Transverse colon (tissue), 4 donors: ENCODE measurements at places on chromosomes 4 and X. TPM values are rescaled to one million over a fixed set of nuclear protein-coding genes. Genes with fewer than 3 reads are reported as not detected.

STPG2 gene
- total RNA-seq, result 1.2 TPM

NPY5R gene
- 0.82 TPM for total RNA-seq

SPARCL1 gene
- total RNA-seq, result 228 TPM

DNA sequence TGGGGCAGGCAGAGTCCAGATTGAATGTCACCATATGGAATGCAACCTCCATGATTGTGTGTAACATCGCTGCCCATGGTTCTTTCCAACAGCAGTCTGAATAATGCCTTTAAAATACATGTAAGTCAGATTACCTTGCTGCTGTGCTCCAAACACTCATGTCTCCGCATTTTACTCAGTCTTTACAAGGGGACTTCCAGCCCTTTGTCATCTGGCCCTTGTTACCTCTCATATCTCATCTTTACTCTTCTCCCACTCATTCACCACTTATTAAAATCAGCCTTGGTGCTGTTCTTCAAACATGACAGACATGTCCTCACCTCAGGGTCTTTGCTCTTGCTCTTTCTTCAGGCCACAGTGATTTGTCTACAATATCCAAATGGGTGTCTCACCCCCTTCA is 200.4 kb upstream of the GYPA start:
- DNase-seq, result no peak

DNA sequence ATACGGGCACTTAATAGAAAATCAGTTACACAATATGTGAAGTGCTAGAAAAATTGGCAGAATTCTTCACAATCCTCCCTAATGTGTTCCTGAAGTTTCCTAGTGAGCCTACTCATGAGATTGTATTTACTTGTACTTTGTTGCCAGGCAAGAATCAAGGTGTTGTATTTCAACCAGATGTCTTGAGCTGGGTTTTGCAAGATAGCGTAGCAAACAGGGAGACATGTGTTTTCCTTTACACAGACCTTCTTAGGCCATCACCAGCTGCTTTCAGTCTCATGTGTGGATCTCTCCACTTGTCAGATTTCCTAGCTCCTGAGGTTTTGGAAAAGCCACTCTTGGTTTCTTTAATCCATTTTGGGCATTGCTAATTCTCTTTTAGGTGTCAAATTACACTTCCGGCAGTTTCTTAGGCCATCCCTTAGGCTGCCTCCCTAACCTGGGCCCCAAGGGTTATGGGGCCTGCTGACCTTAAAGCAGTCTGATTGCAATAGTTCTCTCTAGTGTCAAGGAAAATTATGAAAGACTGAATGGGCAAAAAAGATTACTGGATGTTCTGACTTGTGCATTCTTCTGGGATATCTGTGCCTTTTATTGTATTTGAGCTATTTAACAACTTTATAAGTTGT is 12.2 kb upstream of the EDA start:
- no peak for DNase-seq

DNA sequence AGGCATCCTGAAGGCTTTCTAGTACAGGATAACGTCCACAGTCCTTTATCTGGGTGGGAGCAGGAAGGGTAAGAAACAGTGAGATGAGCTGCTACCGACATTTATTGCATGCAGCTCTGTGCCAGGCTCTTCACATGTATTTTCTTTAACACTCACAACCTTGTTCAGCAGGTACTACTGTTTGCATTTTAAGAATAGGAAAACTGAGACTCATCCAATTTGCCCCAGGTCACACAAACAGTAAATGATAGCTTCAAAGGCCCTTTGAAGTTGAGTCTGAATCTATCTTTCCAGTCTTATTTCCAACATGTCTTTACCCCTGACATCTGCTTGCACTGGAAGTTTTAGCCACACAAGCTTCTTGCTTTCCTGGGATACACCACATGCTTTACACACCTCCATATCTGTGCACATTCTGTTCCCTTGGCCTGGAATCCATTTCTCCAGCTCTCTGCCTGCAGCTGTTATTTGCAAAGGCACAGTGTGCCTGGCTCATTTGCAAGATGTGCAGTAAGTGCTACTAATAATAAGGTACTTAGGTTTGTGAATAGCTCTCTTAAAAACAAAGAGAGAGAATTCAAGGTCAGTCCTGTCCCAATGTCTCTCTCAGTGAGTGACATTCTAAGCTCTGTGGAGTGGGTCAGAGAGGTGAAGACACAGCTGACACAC is 61.2 kb downstream of the METTL14 start:
- no peak for DNase-seq
